ENCODE measurements at places on chromosomes 2 and 18.
A peak's percentile ranks its signal among the peaks of the same experiment; 100 is the strongest.

- no peak for DNase-seq
These were observed 406.1 kb upstream of the SOX11 start for GRCh38 chr2:5285872-5286769.

DNA sequence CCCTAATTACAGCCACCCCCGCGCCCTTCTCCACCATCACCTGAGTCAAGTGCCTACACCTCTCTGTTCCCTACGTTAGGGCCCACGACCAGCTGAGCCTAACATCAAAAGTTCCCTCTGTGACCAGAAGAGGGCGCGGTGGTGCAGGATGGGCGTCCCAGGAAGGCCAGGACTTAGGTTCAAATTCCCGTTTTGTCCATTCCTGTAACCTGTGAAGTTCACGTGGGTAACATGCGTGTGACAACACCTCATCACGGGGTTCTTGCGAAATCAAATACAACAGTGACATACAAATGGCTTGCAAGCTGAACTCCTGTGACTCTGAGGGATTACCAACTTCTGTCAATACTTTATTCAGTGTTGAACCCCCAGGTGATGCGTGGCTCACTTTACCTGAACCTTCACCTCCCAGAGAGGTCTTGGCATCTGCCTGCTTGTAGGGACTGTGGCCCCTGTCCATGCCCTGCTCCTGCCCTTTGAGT, 207.9 kb downstream of the ARL4C start:
- no peak for DNase-seq

DNA sequence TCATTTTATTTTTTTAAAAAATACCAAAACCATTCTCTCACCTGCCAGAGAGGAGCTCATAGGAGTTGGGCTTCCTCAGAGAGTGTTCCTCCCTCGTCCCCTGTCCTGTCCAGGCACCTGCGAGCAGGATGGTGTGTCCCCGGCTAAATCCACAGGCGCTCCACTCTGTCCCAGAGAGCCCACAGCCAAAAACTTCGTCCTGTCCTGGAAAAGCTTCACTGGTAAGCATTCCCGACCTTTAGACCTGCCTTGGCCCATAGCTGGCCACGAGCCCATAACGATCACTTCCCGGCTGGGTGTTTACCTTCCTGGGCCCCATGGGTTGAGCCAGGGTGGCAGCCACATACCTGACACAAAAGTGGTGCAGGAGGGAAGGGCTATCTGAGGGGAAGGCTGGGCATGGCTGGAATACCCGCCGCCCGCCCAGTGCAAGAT, at the start of gene NGEF:
Gene NGEF, minus strand, starts transcription at position 230 of the 435 bp plus-strand sequence. CDS start 38,366 bp downstream, outside the sequence.
- no peak for DNase-seq

DNA sequence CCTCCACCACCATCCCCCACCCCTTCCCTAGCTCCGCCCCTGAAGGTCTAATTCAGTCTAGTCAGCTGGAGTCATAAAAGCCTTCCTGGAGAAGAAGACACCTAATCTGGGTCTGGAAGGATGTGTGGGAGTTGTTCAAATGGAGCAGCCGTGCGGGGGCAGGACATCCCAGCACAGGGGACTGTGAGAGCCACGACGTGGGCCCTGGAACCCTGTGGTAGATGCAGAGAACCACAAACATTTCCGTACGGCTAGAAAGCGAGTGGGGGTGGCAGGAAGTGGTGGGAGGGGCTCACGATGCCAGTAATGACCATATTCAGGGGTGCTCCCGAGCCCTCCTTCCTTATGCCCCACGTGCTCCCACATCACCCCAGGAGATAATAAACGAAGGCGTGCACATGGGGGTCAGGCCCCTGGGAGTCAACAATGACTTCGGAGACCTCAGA, 20.9 kb upstream of the COL6A3 start:
- no peak for DNase-seq

DNA sequence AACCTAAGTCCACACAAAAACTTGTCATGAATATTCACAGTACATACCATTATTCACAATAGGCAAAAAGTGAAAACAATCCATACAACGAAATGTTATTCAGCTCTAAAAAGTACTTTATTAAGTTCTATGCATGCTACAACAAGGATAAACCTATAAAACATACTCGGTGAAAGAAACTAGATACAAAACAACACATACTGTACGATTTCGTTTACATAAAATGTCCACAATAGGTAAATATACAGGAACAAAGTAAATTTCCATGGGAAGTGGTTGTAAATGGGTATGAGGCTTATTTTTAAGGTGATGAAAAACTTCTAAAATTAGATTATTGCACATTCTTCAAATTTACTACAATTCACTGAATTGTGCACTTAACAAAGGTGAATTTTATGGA, 8.0 kb downstream of the DSC3 start:
- no peak for DNase-seq

GRCh38 chr2:239394346-239394945, 6.4 kb downstream of the HDAC4 start:
- DNase-seq = no peak

DNA sequence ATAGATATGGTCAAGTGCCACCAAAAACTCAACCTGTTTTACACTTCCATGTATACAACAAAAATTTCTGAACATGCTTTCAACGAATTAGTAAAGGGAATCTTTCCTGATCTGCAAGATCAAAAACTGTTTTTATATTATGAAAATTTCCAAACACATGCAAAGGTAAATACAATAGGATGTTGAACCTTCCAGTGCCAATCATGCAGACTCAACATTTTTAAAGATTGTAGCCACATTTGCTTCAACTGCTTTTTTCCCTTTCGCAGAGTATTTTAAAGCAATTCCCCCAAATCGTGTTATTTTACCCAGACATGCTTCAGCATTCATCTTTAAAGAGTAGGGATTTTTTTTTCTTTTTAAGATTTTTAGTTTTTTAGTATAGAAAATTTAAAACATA, 40.3 kb downstream of the UBR3 start:
- no peak for DNase-seq

GRCh38 chr18:34956663-34957062, 84.5 kb upstream of the MAPRE2 start:
- no peak for DNase-seq

- no peak for DNase-seq
These were observed 128.1 kb downstream of the NCK2 start for GRCh38 chr2:105872830-105873229.

GRCh38 chr2:129905664-129906081, 73.8 kb upstream of the RAB6C start:
- DNase-seq = no peak

DNA sequence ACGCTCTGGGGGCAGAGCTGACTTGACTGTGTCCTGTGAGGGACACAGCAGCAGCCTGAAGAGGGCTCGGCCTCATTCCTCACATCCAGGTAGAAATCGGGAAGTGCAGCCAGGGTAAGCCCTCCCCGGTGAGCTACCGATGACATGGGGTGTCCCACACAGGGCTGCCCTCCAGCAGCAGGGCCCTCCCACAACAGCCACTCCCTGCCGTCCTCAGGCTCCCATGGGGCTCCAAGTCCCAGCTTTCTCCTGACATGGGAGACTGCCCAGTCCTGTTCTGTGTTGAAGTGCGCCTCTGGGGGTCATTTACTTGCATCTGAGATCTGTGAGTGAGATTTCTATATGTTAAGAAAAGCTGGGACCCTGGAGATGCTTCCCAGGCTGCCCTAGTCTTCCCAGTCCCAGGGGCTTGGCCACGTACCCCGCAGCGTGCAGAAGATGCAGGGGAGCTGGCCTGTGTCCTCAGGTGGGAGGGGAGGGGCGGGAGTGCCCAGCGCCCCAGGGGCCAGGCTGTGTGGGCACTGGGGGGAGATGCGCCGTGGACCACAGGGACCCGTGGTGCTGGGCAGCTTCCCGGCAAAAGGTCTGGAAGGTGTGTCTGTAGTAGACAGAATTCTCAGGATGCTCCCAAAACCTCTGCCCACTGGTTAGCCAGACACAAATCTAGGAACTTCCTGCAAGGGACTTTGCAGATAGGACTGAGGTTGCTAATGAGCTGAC, 87.9 kb downstream of the FAM168B start:
- DNase-seq = no peak

DNA sequence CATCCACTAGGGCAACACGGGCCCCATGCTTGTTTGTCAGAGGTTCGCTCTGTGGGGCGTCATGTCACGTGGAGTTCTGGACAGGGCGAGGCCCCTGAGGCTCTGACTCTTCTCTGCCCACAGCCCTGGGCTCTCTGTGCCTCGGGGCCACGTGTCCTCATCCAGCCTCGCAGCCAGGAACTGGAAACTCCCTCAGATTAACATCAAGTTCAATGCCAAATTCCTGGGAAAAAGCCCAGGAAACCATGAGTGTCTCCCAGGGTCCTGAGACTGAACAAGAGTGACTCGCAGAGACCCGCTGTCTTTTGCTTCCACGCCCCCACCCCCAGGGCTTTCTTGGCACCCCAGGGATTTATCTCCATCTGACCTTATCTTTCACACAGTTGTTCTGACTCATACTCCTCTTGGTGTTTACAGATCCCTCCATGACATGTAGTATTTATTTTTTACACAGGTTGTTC, 174.0 kb upstream of the PIEZO2 start:
- DNase-seq = no peak

- DNase-seq = no peak
These were observed 30.3 kb upstream of the RMP24 start for GRCh38 chr18:35942133-35942532.

DNA sequence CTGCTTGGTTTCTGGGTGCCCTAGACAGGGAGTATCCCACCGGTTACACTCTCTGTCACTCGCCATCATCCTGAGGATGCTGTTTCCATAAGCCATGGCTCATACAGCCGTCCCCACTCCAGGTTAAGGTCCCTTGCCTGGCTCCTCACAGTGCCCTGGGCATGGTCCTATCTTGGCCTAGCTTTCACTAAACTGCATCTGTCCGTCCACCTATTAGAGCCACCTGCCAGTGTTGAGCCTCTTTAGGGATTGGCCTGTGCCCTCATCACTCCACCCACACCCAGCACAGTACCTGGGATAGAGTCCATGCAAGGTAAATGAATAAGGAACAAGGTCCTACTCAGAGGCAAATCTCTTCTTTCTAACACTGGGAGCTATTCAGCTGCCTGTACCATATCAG, 320.1 kb downstream of the GBX2 start:
- DNase-seq = no peak

- DNase-seq = no peak
These were observed 3.6 kb upstream of the MYOM1 start for GRCh38 chr18:3223356-3223755.

GRCh38 chr2:169036736-169037440, 5.8 kb upstream of the ABCB11 start:
- DNase-seq = no peak

DNA sequence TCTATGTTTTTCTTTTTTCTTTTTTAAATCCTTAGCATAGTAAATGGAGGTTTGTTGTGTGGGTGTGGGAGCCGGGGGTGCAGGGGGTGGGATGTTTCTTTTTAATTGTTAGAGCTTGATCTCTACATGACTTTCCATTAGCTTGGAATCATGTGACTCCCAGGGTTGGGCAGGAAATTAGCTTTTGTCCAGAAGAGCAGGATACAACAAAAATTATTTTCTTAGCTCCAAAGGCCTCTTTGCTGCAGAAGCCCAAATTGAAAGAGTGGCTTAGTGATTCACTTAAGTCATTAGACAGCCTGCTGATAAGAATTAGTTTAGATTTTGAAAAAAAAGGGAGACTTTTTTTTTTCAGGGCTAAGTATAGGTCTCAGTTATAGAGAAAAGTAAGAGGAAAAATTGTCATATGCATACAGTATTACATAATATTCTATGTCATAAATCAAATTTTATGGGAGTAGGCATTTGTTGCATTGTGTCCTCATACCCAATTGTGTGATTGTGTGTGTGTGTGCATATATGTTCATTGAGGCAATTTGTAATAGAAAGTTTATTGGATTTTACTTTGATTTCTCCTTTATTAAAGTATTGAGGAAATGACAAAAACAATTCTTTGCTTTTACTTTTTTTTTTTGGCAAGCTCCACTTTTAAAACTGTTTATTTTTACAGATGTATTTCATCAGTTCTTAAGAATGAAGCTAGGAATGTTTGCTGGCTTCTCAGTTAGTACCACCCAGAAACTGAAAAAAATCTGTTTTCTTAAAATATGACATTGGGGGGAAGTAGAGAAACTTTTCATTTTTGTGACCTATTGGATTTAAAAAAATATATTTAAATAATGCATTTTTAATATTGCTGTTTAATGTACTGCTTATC, 47.4 kb downstream of the TSPYL6 start:
- DNase-seq = peak; percentile 32

GRCh38 chr2:159960414-159960813, 102.0 kb downstream of the PLA2R1 start:
- DNase-seq = peak; percentile 87

GRCh38 chr2:239846789-239847676, 178.1 kb downstream of the NDUFA10 start:
- DNase-seq = no peak

- peak; percentile 97 for DNase-seq
These were observed 18.4 kb downstream of the ATOH8 start for GRCh38 chr2:85772019-85772745.

GRCh38 chr2:129248198-129248597, 731.3 kb upstream of the RAB6C start:
- no peak for DNase-seq

DNA sequence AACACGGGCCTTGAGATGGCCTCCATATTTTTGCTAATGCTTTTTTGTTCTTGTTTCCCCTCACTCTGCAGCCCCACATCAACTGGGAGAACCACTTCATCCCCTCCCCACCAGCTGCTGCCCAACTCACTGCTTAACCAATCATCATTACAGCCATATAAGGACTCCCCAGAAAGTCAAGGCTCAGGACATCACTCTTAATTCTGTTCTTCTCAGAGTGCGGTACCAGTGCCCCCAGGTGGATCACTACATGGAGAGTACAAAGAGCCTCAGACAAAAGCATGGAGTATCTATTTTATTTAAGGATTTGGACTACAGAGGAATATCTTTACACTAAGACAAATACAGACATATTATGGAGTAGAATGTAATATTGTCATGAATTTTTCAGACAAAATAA, 340.6 kb downstream of the PAX3 start:
- no peak for DNase-seq

- DNase-seq = no peak
These were observed 4.5 kb upstream of the C2orf74 start for GRCh38 chr2:61157371-61158003.

GRCh38 chr2:237876951-237877491, 17.6 kb downstream of the RAMP1 start:
- DNase-seq = no peak

GRCh38 chr2:144409241-144409640, 110.7 kb downstream of the ZEB2 start:
- no peak for DNase-seq

- no peak for DNase-seq
These were observed 43.7 kb downstream of the CDC42EP3 start for GRCh38 chr2:37627710-37628109.

- no peak for DNase-seq
These were observed 359.3 kb downstream of the RIT2 start for GRCh38 chr18:42756214-42756613.

DNA sequence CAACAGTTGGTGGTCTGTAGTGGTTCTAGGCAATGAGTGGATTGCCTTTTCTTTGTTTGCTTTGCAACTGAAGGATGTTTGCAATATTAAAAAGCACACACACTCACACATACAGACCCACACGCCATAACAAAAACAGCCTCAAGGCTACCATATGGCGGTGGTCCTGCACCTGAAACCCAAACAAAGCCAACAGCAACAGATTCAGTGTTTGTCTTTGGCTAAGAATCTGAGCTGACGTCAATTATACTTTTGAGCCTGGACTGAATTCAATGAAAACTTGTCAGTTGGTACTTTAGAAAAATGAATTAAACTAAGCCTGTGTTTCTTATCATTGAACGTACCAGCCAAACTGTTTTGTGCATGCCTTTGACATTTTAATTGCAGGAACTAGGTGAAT, 65.0 kb upstream of the NYAP2 start:
- no peak for DNase-seq

GRCh38 chr2:212495046-212495445, 43.6 kb downstream of the ERBB4 start:
- no peak for DNase-seq

Measured in non-pigmented ciliary epithelial cell (primary cell).